ENCODE measurements at places on chromosomes 7 and 10.

DNA sequence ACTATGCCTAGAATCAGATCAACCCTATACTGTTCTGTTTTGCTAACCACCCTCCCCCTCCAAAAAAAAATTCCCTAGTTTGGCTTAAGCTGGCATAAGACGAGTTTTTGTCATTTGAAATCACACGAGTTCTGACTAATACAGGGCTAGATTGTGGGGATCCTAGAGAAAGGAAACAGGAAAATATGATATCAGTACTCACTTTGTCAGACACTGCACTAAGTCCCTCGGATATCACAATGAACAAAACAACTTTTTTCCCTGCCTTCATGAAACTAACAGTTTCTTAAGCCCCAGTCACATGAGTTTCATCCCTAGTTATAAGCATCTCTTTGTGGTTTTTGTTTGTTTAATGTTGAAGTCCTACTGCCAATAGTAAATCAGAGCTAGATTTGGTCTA is 118.5 kb downstream of the ITGB8 start:
- no peak for DNase-seq

DNA sequence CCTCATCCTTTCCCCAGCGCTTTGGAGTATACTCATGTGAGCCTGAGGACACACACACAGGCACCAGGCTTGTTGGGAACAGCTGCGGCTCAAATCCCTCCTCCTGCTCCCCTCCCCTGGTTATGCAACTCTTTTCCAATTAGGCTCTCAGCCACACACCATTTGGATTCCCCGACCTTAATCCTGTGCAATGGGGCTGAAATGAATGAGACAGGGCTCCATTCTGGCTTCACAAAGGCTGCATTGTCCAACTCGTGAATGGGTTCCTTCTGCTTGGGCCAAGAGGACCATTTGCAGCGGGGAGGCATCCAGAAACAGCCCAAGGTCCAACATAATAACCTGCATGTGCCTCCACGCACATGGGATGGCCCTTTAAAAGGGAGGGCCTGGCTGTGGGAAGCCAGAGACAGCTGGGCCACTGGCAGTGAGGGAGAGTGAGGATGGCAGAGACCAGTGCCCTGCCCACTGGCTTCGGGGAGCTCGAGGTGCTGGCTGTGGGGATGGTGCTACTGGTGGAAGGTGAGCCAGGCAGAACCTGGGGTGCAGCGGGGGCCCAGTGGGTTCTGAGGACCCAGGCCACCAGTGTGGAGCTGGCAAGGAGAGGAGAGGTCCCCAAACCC is at the start of gene RGR:
TSS of gene RGR (plus strand) at position 403 of the 620 bp plus-strand sequence. CDS start at position 441, 38 bp downstream.
- DNase-seq = no peak

DNA sequence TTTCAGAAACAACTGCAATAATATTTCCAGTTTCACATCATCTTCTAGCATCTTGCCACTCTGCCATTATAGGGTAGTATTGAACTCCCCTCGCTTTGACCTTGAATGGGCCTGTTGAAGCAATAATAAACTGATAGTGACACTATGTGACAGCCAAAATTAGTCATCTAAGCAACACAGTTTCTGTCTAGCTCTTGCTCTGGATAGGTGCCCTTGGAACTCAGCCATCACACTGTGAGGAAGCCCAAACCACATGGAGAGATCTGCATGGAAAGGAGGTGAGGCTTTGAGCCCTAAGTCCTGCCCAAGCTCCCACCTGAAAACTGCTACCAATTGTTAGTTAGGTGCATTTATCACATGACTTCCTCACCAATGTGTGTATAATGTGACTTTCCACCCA is 18.1 kb upstream of the KCND2 start:
- DNase-seq = no peak

DNA sequence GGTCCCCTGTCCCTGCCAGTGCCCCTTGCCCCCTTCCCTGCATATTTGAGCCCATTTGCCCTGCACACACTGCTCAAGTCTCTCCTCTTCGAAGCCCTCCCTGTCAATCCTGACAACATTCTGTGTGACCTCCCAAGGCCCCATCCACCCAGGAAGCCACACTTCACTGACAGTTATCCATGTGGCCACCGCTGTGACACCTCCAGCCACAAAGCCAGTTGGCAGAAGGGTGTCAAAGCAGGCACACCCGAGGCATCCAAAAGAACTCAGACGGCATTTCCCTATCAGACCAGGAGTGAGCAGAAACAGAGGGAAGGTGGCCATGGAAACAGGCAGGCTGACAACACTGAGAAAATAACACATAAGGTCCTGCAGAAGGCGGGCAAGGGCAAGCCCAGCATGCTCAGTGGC is 4.6 kb downstream of the POLM start:
- no peak for DNase-seq

GRCh38 chr7:140698477-140698876 is 2.0 kb downstream of the NDUFB2 start:
- DNase-seq = no peak

DNA sequence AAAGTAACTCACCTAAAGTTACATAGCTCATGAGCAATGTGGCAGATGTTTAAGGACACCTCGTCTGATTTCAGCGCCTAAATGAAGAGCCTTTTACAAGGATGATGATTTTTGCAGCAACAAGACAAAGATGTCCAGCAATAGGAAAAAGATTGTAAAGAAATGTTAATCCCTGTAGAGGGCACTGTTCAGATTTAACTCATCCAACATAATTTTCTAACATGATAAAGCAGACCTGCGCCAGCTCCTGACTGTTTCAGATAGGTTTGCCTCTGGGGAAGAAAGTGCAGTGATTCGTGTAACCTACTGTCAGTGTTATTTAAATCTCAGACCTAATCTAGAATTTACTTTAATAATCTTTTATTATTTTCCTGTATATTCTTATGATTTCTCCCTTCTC is 595.2 kb downstream of the AUTS2 start:
- no peak for DNase-seq

DNA sequence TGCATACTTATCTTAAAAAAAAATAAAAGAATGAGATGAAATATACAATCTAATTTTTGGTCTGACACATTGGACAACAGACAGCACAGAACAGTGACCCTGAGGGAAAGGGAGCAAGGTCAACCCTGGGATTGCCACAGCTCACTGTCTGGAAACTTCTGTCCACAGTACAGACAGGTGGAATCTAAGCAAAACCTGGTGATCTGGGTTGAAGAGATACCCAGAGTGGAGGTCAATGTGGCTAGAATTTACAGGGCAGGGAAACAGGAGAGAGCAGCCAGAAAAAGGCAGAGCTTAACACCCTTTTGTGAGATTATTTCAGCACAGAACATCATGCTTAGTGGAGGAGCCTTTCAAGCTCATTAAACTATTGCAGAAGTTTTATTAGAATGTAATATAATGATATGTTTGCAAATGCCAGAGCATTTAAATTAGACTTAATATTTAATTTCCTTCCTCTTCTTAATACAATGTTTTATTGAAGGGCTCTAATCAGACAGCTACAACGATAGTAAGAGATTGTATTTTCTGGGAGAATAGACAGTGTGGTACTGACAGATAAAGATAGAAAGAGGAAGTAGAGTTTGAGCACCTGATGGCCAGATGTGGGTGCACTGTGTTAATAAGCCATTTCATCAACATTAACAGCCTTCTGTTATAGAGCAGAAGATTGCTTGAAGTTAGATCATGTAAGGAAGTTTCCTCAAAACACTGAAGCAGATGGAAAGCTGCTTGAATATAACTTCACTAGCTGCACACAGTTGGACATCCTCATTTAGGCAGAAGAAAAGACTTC is 309.4 kb downstream of the HGF start:
- DNase-seq = no peak

DNA sequence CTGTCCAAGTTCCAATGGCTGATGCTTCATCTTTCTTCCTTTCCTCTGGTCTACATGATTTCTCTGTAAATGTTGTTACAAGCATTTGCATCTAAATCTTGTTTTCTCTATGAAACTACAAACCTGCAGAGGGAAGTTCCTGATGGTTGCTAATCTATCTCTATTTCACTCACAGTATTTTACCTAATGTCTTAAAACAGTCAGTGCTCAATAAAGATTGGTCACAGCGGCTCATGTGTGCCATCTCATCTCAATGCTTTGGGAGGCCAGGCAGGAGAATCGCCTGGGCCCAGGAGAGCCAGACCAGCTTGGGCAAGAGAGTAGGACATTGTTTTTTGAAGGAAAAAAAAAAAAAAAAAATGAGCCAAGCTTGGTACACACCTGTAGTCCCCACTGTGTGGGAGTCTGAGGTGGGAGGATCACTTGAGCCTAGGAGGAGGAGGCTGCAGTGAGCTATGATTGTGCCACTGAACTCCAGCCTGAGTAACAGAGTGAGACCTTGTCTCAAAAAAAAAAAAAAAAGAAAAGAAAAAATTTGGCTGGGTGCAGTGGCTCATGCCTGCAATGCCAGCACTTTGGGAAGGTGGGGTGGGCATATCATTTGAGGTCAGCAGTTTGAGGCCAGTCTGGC is 71.3 kb upstream of the ARMC3 start:
- DNase-seq = no peak

GRCh38 chr10:80146918-80147317 is 14.4 kb downstream of the PLAC9 start:
- DNase-seq = no peak

DNA sequence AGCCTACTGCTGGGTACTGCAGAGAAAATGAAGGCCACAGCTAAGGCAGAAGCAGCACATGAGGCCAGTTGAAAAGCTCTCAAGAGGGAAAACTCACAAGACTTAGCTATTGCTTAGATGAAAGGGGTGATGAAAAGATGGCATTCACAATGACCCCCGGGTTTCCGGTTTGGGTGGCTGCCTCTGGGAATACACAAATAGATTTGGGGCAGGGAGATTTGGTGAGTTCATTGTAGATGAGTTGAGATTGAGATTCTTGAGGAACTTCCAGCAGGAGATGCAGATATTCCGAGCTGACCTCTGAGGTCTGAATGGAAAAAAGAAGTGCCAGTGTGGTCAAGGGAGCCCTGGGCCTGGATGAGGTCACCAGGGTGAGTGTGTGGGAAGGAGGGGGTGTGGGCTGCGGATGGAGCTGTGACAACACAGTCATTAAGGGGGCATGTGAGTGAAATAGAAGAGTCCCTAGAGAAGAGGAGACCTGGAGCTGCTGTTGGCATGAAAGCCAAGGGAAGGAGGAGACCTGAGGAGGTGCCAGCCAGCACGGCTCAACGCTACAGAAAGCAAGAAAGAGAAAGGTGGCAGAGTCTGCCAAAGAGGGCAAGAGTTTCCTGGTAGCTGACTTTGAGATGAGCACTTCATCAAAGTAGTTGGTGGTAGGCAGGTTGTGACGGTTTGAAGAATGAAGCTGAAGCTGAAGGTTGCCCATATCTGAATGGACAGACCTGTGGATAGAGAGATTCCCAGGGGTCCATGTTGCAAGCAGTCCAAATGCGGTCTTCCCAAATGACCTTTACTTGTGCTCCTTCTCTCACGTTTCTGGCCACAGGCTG is 43.7 kb downstream of the HIF1AN start:
- no peak for DNase-seq

- DNase-seq = no peak
Measured at GRCh38 chr10:97718178-97718577, 4.6 kb downstream of the MARVELD1 start.

DNA sequence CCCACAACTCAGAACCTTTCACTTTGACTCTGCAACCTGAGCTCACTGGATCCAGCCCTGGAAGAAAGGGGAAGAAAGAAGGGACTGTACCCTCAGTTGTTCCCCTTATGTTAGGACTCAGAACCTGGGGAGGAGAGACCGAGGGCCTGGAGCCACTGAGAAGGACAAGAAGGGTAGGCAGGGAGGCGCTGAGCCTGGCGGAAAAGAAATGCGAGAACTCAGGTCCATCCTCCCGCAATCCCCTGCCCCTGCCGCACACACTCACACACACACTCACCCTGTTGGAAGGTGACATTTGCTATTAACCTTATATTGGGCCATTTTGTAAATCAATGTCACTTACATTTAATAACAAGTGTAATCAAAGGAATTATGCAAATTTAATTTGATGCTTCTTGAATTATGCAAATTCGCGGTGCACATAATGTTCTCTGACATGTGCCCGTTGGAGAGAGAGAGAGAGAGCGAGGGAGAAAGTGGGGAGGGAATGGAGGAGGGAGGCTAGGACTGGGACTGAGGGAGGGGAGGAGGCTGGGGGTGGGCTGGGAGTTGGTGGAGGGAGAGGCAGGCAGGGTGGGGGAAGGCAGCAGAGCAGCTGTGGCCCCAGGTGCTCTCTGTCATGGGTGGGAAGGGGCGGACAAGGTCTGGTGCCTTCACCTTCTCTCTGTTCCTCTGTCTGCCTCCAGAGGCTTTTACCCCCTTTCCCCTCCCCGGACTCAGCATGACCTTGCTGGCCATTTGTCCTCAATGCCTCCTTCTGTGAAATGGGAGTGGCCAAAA is 99.6 kb upstream of the PAX2 start:
- DNase-seq = no peak

- no peak for DNase-seq
Measured at GRCh38 chr7:17153536-17153935, 144.9 kb upstream of the AHR start.

- no peak for DNase-seq
Measured at GRCh38 chr10:124529661-124530214, 68.1 kb downstream of the LHPP start.

- no peak for DNase-seq
Measured at GRCh38 chr10:130189608-130190054, 53.4 kb downstream of the GLRX3 start.

GRCh38 chr7:103395071-103395470 is 47.6 kb downstream of the PSMC2 start:
- no peak for DNase-seq

DNA sequence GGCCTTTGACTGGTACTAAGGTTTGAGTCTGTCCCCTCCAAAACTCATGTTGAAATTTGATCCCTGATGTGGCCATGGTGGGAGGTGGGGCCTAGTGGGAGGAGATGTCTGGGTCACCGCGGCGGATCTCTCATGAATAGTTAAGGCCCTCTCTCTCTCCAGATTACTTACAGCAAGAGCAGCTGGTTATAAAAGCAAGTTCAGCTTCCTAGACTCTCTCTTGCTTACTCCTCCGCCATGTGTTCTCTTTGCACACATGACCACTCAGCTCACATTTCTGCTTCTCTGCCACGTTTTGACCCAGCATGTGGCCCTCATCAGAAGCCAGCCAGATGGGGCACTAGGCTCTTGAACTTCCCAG is 29.9 kb upstream of the ZMIZ1 start:
- DNase-seq = no peak

DNA sequence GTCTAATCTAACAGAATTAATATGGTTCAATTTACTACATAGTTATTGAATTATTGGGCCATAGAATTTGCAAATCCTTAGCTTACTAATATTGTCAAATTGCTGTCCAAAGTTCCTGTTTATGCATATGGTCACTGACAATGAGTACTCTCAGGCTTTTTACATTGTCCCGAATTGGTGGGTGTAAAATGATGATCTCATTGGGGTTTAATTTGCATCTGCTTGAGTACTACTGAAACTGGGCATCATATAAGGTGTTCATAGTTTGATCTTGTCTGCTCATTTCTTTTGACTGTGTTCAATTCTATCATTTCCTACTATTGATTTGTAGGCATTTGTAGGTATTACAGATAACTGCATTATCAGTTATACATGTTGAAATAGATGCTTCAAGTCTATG is 12.7 kb downstream of the ABCA13 start:
- no peak for DNase-seq

Measured in NCI-H1436 treated with DMSO at 0.1 percent for 48 hours (cell line).